ENCODE measurements at places on chromosomes 11 and 22.

- H3K27ac ChIP-seq, result no peak overlapping the region
- no peak for DNase-seq
- H3K36me3 ChIP-seq, result no peaks in the 10 kb centered on the region
- no peak overlapping the region for H3K4me3 ChIP-seq
These were observed 24.3 kb downstream of the OSBP2 start for GRCh38 chr22:30718938-30719337.

- H3K36me3 ChIP-seq, result peaks cover 37% of the 10 kb centered on the region
- peak; percentile 93 for DNase-seq
- H3K27ac ChIP-seq, result peak overlapping the region; percentile 99
- H3K4me1 ChIP-seq, result peaks cover 47% of the 10 kb centered on the region
- peak overlapping the region; percentile 58 for H3K4me3 ChIP-seq
These were observed 1.9 kb downstream of the NEAT1 start for GRCh38 chr11:65424205-65425104.

DNA sequence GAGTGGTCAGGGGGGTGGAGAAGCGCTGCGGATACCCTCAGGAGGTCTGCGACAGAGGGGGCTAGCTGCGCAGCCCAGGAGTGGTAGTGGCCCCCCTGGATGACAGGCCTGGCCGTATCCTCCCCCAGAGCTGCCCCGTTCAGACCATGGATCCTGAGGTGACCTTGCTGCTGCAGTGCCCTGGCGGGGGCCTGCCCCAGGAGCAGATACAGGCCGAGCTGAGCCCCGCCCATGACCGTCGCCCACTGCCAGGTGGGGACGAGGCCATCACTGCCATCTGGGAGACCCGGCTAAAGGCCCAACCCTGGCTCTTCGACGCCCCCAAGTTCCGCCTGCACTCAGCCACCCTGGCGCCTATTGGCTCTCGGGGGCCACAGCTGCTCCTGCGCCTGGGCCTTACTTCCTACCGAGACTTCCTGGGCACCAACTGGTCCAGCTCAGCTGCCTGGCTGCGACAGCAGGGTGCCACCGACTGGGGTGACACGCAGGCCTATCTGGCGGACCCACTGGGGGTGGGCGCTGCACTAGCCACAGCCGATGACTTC is 505 bp downstream of the NUDT22 start:
- no peaks in the 10 kb centered on the region for H3K27me3 ChIP-seq
- DNase-seq, result no peak
- peak overlapping the region; percentile 81 for H3K27ac ChIP-seq
- H3K36me3 ChIP-seq, result no peaks in the 10 kb centered on the region
- H3K4me3 ChIP-seq, result peak overlapping the region; percentile 78

- H3K4me3 ChIP-seq, result no peak overlapping the region
- DNase-seq, result no peak
- peak overlapping the region; percentile 34 for H3K27ac ChIP-seq
- no peaks in the 10 kb centered on the region for H3K27me3 ChIP-seq
- peaks cover 35% of the 10 kb centered on the region for H3K4me1 ChIP-seq
- peaks cover 4% of the 10 kb centered on the region for H3K36me3 ChIP-seq
These were observed 92.1 kb upstream of the APOA1 start for GRCh38 chr11:116929414-116930090.

GRCh38 chr11:128379587-128380580 is 207.5 kb downstream of the ETS1 start:
- no peaks in the 10 kb centered on the region for H3K4me1 ChIP-seq
- H3K27me3 ChIP-seq, result no peaks in the 10 kb centered on the region
- H3K4me3 ChIP-seq, result no peak overlapping the region
- no peaks in the 10 kb centered on the region for H3K36me3 ChIP-seq
- no peak overlapping the region for H3K27ac ChIP-seq
- no peak for DNase-seq

DNA sequence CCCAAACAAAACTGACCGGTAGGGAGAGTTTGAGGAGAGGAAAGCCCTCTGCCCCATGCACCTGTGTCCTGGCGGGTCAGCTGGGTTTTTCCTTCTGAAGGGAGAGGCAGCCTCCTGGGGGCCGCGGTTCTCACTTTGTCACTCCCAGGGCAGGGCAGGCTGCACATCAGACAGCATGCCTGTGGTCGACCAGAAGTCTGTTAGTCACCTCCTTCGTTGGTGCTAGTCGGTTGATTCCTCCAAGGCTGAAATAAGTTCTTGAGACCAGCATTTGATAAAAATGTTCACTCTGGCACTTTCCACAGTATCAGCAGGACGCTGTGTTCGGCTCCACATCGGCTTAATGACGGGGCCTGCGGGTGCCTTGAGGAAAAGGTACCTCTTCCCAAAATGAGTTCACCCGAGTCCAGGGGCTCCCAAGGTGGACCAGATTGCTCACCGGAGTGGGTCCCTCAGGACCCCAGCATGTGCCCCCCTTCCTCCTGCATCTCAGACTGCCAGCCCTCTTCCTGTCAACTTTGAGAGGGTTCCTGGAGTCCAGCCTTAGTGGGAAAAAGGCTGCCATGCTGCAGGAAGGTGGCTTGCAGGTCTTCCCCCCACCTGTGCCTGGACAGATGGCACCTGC is 373.7 kb upstream of the B3GAT1 start:
- DNase-seq, result no peak
- no peaks in the 10 kb centered on the region for H3K4me1 ChIP-seq
- H3K36me3 ChIP-seq, result no peaks in the 10 kb centered on the region
